ENCODE measurements at places on chromosomes 2 and 18.

- no peak for DNase-seq
These were observed 313.5 kb upstream of the GYPC start for GRCh38 chr2:126342457-126342856.

DNA sequence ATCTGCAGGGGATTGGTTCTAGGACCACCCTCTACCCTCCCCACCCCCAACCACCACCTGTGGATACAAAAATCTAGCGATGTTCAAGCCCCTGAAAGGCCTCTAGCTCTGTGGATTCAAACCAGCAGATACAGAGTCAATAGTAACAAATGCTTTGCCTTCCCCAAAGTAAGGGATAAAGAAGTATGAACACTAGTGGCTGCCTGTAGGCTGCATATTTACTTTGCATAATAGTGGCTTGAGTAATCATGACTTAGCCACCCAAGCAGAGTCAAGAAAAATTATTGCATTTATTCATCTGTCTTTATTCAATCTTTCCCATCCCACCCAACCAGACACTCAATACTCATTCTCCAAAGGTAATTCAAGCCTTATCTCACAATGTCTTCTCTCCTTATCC, 43.8 kb downstream of the SOCS6 start:
- DNase-seq, result no peak

- DNase-seq, result no peak
These were observed 149.4 kb upstream of the SLC1A4 start for GRCh38 chr2:64839844-64840243.

GRCh38 chr18:24914685-24915084, 437.3 kb downstream of the ZNF521 start:
- DNase-seq, result no peak

DNA sequence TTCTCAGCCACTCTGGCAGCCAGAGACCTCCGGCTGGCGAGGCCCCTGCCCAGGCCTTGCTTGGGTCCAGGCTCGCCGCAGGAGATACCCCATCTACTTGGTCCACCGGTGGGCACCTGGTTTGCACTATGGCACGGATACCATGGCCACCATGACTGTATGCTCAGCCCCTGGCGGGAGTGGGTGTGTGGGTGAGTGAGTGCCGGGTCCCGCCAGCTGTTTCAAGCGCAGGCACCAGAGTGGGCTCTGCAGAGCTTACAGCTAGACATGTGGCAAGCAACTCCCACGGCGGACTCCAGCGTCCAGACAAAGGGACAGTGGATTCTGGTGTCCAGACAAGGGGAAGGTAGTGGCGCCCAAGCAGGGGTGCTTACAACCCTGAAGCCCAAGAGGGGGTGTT, 1.4 kb downstream of the ATG4B start:
- DNase-seq, result no peak

GRCh38 chr2:37635504-37636380, 35.7 kb downstream of the CDC42EP3 start:
- DNase-seq, result no peak

DNA sequence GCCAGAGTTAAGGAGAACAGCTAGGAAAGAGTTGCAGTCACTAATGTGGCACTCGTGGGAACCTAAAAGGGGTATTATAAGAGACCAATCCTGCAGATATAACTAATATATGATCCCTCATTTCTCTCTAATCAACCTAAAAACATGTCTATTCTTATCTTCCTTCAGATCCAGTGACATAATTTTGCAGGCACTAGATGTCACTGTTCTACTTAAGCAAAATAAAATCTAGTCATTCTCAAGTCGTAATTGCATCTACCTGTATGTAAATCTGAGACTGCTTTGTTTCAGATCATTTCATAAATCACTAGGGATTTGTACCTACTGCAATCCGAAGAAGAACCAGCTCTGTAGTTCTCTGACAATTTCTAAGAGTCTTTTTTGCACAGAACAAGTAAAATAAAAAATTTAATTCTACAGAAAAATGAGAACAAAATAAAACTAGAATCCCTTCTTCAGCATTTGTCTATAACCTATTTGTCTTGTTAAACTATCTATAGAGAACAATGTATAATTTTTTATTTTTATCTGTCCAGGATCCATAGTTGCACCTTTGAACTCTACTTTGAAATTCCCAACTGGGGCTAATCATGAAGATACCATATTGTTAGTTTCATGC, 56.5 kb upstream of the ERBB4 start:
- no peak for DNase-seq

DNA sequence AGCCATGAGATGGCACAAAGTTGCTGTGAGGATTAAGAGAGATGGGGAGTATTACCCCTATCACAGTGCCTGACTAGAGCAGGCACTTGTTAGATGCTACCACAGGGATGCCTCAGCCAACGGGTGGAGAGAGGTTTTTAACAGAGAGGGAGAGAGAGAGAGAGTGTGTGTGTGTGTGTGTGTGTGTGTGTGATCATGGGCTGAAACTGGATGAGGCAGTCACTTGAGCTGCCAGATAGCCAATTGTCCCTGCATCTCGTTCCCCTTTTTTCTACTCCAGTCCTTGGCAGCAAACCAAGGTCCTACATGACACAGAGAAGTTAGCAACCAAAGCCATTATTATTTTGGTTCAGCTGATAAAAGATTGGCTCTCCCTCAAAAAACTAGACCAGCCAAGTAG, 3.0 kb downstream of the CD8A start:
- no peak for DNase-seq

DNA sequence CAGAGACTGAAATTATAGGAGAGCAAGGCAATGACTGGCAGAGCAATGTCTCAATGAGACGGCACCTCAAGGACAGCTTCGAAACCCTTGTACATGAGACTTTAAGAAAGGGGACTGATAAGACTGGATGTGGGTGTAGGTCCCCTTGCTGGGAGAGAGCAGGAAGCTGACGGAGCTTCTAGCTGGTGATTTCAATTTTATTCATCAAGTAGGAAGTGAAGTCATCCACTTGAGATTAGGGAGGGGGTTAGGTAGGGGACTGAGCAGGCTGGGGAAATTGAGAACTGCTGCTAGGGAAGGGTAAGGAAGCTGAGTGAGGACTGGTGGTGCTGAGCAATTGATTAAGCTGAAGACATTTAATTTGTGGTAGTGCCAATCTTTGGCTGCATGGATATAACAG, 99.5 kb upstream of the ITGB6 start:
- DNase-seq, result no peak

All from cerebellar nuclear complex (tissue), 1 donor.